Right lobe of liver (tissue), 6 donors: ENCODE measurements at places on chromosomes 2 and 18. TPM values are rescaled to one million over a fixed set of nuclear protein-coding genes. Genes with fewer than 3 reads are reported as not detected.

DNA sequence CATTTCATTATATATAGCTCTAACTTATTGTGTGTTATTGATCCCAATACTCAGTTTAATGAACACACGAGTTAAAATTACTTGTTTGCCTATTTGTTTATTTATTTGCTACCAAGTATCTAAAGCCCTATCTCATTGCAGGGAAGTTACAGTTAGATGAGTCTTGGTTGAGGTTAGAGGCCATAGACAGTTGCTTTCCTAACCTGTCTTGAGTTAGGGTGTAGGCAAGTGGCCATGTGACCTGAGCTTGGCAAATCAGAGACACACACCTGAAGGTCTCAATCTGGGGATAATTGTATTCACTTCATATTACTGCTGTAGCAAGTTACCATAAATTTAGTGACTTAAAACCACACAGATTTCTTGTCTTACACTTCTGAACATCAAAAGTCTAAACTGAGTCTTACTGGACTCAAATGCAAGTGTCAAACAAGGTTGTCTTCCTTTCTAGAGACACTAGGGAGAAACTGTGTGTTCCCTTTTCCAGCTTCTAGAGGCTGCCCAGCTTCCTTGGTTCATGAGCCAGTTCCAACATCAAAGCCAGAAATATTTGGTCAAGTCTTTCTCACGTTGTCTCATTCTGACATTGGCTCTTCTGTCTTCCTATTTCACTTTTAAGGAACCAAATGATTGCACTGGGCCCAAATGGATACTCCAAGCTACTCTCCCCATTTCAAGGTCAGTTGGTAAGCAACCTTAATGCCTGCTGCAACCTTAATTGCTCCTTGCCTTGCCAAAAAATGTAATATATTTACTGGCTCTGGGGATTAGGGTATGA, 39.7 kb downstream of the COL3A1 start:
- no peak overlapping the region for H3K4me3 ChIP-seq
- DNase-seq = no peak
- no peaks in the 10 kb centered on the region for H3K4me1 ChIP-seq
- H3K36me3 ChIP-seq = no peaks in the 10 kb centered on the region
- no peak overlapping the region for H3K27ac ChIP-seq
- no peaks in the 10 kb centered on the region for H3K27me3 ChIP-seq

DNA sequence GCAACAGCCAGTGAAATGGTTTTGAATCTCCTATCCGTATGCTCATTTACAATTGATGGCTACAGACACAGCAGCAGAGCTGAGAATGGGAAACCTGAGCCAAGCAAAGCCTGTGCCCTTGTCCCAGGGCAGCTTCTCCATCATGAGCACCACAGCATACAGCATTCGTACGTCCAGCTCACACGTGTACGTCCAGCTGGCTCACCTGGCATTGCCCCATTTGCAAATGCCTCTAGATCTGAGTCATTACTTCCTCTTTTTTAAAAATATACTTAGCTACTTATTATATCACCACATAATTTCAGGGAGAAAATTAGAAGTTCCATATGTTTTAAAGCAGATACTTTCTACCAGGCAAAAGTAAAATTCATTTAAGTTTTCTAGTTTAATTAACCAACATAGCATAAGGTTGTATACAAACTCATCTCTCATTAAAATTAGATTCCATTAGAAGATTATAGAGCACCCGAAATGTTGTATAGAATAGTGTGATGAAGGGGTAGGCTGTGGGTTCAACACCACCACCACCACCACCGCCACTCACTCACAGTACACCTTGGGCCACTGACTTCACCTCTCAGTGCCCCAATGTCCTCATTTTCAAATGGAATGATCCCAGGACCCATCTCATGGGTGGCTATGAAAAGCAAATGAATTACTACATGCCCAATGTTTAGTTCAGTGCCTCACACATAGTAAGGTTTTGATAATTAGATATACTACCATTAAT, 31.4 kb upstream of the TMEM177 start:
- H3K27ac ChIP-seq = no peak overlapping the region
- no peaks in the 10 kb centered on the region for H3K27me3 ChIP-seq
- H3K4me1 ChIP-seq = no peaks in the 10 kb centered on the region
- H3K36me3 ChIP-seq = no peaks in the 10 kb centered on the region
- DNase-seq = no peak
- H3K4me3 ChIP-seq = no peak overlapping the region

DNA sequence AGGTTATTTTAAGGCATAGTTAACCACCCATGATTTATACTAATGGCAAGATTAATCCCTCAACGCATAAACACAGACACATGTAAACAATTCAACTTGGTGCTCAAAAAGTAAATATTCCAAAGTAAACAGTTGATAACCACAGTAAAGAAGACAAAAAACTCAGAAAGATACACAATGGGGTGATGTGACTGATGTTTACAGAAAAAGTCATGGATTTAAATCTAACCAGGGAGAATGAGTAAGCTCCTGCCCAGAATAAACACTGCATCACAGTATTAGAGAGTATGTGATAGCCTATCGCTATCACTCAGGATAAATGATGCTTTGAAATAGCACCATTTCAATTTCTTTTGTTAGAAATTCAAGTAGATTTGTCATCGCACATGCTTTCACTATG, 49.3 kb downstream of the HIBCH start:
- H3K27me3 ChIP-seq = no peaks in the 10 kb centered on the region
- no peaks in the 10 kb centered on the region for H3K4me1 ChIP-seq
- no peak overlapping the region for H3K27ac ChIP-seq
- no peak for DNase-seq
- peaks cover 2% of the 10 kb centered on the region for H3K36me3 ChIP-seq
- H3K4me3 ChIP-seq = no peak overlapping the region

Gene PAIP2B
- total RNA-seq = 19.8 TPM

- H3K27me3 ChIP-seq = no peaks in the 10 kb centered on the region
- no peak overlapping the region for H3K27ac ChIP-seq
- H3K4me3 ChIP-seq = no peak overlapping the region
Measured at GRCh38 chr2:146853741-146854444, 990.9 kb upstream of the ACVR2A start.

GRCh38 chr2:229511524-229511923, 202.8 kb downstream of the DNER start:
- H3K4me1 ChIP-seq = no peaks in the 10 kb centered on the region
- no peak for DNase-seq
- no peaks in the 10 kb centered on the region for H3K36me3 ChIP-seq
- H3K4me3 ChIP-seq = no peak overlapping the region
- H3K27ac ChIP-seq = no peak overlapping the region

DNA sequence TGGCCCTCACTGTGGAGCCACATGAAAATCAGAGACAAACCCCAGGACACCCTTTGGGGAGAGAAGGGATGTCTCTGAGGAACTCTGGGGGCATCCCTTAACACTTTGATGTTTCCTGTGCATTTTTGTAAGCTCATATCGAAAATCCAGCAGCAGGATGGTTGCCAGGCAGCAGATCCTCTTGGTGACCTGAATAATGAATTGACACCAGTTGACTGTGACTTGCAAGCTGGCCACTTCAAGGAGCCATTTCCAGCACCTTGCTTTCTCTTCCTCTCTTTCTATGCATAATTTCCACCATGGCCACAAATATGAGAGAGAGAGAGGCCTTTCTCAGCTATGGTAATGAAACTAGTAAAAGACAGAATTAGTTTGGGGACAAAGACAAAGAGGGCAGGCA, 91.7 kb downstream of the NRP2 start:
- H3K4me1 ChIP-seq = no peaks in the 10 kb centered on the region
- no peak overlapping the region for H3K27ac ChIP-seq
- no peaks in the 10 kb centered on the region for H3K36me3 ChIP-seq
- H3K27me3 ChIP-seq = no peaks in the 10 kb centered on the region

Gene GKN2
- total RNA-seq = not detected

Gene DSC1
- total RNA-seq = not detected

DNA sequence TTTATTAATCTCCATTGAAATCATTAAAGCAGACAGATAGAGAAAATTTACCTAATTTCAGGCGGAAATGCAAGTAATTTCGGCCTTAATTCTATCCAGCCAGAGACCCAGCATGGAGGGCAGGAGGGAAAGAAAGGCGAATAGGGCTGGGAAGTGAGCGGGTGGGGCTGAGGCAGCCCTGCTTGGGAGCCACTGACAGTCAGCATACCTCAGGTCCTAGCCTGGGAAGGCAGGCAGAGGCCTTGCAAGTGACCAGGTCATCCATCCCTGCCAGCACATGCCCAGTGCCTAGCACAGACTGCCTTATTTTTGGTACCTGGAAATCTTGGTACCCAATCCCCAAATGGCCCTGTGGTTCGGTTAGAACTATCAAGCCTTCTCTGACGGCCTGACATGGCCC, 1.5 kb downstream of the GDF7 start:
- no peak overlapping the region for H3K27ac ChIP-seq
- peaks cover 11% of the 10 kb centered on the region for H3K4me1 ChIP-seq
- DNase-seq = no peak
- no peak overlapping the region for H3K4me3 ChIP-seq
- no peaks in the 10 kb centered on the region for H3K36me3 ChIP-seq

- H3K36me3 ChIP-seq = no peaks in the 10 kb centered on the region
- no peaks in the 10 kb centered on the region for H3K4me1 ChIP-seq
- DNase-seq = peak; percentile 64
- H3K27ac ChIP-seq = no peak within 1 kb of the TSS
- H3K4me3 ChIP-seq = peak within 1 kb of the TSS; percentile 50
Measured at GRCh38 chr18:62324917-62325805, at the start of gene TNFRSF11A. TSS of gene TNFRSF11A (plus strand) at chr18:62325310. CDS start at chr18:62325353, 43 bp downstream.

DNA sequence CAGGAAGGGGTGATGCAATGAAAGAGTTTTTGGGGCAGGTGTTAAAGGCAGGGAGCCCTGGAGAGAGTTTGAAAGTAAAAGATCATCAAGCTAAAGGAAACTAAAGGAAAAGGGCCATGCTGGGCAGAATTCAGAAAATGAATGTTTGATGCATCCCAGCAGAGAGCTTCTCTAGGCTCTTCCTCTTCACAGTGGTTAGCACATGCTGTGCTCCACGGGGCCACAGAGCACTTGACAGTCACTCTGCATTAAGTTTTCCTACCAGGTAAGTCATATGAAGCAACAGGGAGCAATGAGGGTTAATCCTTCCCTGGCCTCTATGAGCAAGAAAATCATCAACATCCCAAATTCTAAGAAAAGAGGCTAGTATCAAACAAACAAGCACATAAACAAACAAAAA, 895.2 kb downstream of the TRIB2 start:
- H3K36me3 ChIP-seq = no peaks in the 10 kb centered on the region
- H3K4me3 ChIP-seq = no peak overlapping the region
- DNase-seq = no peak
- no peaks in the 10 kb centered on the region for H3K27me3 ChIP-seq
- no peak overlapping the region for H3K27ac ChIP-seq

DNA sequence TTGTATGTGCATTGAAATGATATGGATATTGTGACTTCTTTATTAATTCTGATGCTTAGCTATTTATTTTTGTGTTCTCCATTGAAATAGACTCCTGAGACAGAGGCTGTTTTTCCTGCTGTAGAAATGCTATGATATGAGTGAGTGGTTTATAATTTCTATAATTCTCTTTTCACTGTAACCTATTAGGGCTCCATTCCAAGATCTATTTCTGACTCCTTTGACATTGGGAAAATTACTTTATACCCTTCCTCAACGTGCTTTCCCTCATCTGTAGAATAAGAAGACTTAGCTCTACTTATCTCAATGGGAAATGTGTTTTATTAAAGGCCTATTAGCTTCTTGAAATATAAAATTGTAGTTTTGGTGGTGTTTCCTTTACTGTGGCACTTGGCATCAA, 144.5 kb upstream of the RPRM start:
- H3K4me1 ChIP-seq = no peaks in the 10 kb centered on the region
- H3K36me3 ChIP-seq = no peaks in the 10 kb centered on the region
- no peak overlapping the region for H3K4me3 ChIP-seq
- H3K27me3 ChIP-seq = no peaks in the 10 kb centered on the region
- no peak overlapping the region for H3K27ac ChIP-seq

GRCh38 chr2:84700006-84700405, 180.9 kb downstream of the TRABD2A start:
- no peak for DNase-seq
- no peaks in the 10 kb centered on the region for H3K4me1 ChIP-seq
- H3K27me3 ChIP-seq = no peaks in the 10 kb centered on the region
- H3K27ac ChIP-seq = no peak overlapping the region
- H3K36me3 ChIP-seq = no peaks in the 10 kb centered on the region

Gene ST8SIA5
- not detected for total RNA-seq

GRCh38 chr18:8959551-8960135, 142.9 kb upstream of the NDUFV2 start:
- H3K27ac ChIP-seq = no peak overlapping the region
- no peaks in the 10 kb centered on the region for H3K36me3 ChIP-seq
- no peaks in the 10 kb centered on the region for H3K27me3 ChIP-seq

GRCh38 chr2:37617119-37617892, 54.1 kb downstream of the CDC42EP3 start:
- no peaks in the 10 kb centered on the region for H3K4me1 ChIP-seq
- H3K36me3 ChIP-seq = no peaks in the 10 kb centered on the region
- no peak overlapping the region for H3K4me3 ChIP-seq
- DNase-seq = no peak

Gene SCN1A
- not detected for total RNA-seq

- H3K4me1 ChIP-seq = no peaks in the 10 kb centered on the region
- no peak overlapping the region for H3K27ac ChIP-seq
- H3K27me3 ChIP-seq = no peaks in the 10 kb centered on the region
- no peak overlapping the region for H3K4me3 ChIP-seq
- DNase-seq = no peak
Measured at GRCh38 chr2:225400060-225400511, 576 bp downstream of the NYAP2 start.

GRCh38 chr2:8121022-8121825, 560.6 kb upstream of the ID2 start:
- peaks cover 39% of the 10 kb centered on the region for H3K4me1 ChIP-seq
- H3K27me3 ChIP-seq = no peaks in the 10 kb centered on the region
- H3K27ac ChIP-seq = peak overlapping the region; percentile 95
- no peak for DNase-seq
- no peaks in the 10 kb centered on the region for H3K36me3 ChIP-seq

DNA sequence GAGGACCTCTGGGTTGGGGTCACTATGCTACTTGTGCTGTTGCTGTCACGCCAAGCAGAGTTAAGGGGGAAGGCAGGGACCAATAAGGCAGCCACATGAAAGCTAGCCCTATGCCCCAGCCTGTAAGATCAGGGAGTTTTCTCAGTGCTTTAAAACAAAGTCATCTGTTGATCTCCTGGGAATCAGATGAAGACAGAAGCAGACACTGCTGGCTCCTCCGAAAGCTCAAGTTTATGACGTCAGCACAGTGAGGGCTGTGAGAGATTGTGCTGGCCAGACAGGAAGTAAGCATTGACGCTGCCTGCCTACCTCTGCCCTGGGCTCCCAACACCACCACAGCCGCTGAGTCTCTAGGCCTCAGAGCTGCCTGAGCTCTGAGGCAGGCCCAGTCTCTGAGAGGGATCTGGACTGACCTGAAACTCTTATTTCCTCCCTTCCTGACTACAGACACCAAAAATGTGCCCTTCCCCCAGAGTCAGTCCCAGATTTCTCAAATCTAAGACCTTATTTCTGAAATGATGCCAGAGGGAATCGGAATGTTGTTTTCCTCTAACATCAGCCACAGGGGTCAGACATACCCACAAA, 118.1 kb upstream of the EPAS1 start:
- H3K4me3 ChIP-seq = no peak overlapping the region
- H3K27ac ChIP-seq = peak overlapping the region; percentile 29
- no peaks in the 10 kb centered on the region for H3K36me3 ChIP-seq
- no peaks in the 10 kb centered on the region for H3K27me3 ChIP-seq
- no peak for DNase-seq

GRCh38 chr2:107627926-107628325, 198.8 kb upstream of the RGPD4 start:
- no peak for DNase-seq
- no peak overlapping the region for H3K27ac ChIP-seq
- no peaks in the 10 kb centered on the region for H3K4me1 ChIP-seq
- no peaks in the 10 kb centered on the region for H3K36me3 ChIP-seq
